ENCODE measurements at places on chromosomes 5 and 9. TPM values are rescaled to one million over a fixed set of nuclear protein-coding genes. Genes with fewer than 3 reads are reported as not detected.

DNA sequence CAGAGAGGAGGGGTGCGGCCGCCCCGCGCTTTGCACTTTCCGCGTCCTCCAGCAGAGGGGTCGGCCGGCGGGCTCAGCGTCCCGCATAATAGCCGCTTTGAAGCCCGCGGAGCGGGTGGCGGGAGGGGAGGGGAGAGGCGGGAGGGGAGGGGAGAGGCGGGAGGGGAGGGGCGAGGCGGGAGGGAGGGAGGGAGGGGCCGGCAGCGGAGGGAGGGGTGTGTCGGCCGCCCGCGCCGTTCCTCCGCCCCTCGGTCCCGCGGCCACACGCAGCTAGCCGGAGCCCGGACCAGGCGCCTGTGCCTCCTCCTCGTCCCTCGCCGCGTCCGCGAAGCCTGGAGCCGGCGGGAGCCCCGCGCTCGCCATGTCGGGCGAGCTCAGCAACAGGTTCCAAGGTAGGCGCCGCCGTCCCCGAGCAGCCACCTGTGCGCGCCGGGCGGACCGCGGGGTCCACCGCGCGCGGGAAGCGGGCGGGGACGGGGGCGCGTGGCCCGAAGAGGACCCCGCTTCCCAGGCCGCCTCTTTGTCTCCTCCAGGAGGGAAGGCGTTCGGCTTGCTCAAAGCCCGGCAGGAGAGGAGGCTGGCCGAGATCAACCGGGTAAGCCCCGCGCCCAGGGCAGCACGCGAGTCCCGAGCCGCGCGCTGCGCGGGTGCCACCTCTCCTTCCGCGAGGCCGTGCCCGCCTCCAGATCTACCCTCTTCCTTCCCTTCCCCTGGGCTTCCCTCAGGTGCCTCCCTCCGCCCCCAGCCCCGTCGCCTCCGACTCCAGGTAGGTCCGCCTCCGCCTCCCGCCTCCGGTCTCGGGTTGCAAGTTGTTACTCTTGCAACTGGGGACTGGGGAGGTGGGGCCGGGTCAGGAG lies at the start of gene AIF1L:
TSS of gene AIF1L (plus strand) at position 263 of the 857 bp plus-strand sequence. CDS start at position 362, 99 bp downstream.
- peak; percentile 45 for DNase-seq

DNA sequence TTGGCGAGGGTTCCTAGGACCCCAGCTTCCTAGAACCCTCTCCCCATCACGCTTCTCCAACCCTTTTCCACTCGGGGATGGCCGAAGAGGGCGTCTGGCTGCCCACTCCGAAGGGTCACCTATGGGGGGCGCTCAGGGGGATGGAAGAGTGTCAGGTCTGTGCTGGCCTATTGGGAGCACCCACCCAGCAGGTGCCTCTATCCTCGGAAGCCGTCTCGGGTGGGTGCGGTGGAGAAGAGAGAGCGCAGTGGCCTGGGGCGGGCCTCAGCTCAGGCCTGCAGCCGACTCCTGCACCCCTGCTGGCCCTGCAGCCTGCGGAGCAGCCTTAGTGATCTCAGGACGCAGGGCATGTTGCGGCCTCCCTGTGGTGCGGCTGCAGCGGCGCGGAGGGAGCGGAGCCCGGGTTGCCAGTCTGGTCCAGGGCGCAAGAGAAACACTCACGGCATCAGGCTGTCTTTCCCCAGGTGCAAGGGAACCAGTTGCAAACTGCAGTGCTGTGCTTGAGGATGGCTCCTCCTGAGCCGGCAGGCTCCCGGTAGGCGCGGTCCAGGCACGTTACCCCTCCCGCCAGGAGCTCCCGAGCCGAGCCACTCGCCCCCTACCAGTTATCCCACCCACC lies 1.5 kb upstream of the IRX2 start:
- DNase-seq: no peak

CDH10 gene
- not detected for total RNA-seq

SPINK6 gene
- not detected for total RNA-seq

GRCh38 chr9:137286975-137287383 lies 9.5 kb downstream of the TOR4A start:
- peak; percentile 54 for DNase-seq

- DNase-seq: no peak
Observed at GRCh38 chr9:1042466-1042865, 7.7 kb upstream of the DMRT2 start.

PDCD1LG2 gene
- 0.55 TPM for total RNA-seq

GRCh38 chr5:35239911-35240610 lies 9.8 kb upstream of the PRLR start:
- DNase-seq: no peak

DNA sequence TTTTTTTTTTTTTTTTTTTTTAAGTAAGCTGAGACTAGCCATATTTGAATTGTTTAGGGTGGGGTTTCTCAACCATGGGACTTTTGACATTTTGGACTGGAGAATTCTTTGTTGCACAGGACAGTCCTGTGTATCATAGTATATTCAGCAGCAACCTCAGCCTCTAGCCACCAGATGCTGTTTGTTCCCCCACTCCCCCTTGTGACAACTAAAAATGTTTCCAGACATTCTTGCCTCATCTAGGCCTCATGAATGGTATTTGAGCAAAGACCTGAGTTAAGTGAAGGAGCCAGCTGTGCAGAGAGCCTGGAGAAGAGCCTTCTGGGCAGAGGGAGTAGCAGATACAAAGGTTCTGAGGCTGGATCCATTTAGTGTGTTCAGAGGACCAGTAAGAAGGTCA lies 155.9 kb downstream of the SGCD start:
- DNase-seq: no peak

TLR4 gene
- total RNA-seq: 0.16 TPM

DNA sequence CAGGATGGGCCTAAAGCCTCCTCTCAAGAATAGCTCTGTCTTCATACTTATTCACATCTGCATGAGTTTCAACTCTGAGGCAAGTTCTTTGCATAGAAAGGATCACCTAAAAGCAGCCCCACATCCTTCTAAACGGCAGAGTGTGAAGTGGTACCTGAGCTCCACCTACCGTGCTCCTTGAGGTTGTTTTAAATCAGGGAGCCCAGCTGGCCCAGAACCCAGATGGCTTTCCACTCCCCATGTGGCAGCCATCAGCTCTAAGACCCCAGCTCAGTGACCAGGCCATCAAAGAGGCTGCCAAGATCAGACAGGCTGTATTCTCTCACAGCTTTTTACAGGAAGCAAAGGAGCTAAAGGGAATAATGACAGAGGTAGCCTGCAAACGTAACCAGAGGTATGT lies 299.3 kb downstream of the RASEF start:
- no peak for DNase-seq

GNPDA1 gene
- 34.9 TPM for total RNA-seq

GFPT2 gene
- not detected for total RNA-seq

DNA sequence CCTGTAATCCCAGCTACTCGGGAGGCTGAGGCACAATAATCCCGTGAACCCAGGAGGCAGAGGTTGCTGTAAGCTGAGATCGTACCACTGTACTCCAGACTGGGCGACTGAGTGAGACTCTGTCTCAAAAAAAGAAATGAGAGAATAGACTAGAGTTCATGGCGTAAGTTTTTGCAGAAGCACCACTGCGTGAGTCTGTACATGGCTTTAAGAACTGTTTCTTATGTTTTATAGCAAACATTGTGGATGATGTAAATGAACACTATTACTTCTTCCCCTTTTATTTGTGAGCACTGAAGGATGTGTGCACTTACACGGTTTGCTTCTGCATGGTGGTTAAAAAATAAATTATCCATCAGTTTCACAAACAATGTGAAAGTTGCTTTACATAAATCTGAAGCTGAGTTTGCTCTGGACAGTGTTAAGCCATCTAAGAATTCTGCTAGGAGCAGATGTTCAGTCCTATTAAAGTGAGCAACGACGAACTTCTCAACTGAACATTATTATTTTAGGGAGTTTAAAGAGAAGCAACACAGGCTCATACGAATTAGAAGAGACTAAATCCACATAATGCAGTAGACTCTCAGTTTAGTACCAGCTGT lies 52.5 kb downstream of the ZFAND5 start:
- DNase-seq: no peak

ALAD gene
- total RNA-seq: 26.0 TPM

GRCh38 chr5:179274321-179275315 lies 70.6 kb downstream of the ADAMTS2 start:
- no peak for DNase-seq

OR1J2 gene
- not detected for total RNA-seq

- no peak for DNase-seq
Observed at GRCh38 chr5:14744296-14745187, 80.0 kb downstream of the OTULIN start.

ZDHHC11B gene
- total RNA-seq: not detected

C5orf52 gene
- total RNA-seq: not detected

- DNase-seq: no peak
Observed at GRCh38 chr5:74895906-74896305, 29.7 kb upstream of the FAM169A start.

CDH9 gene
- total RNA-seq: not detected

DNA sequence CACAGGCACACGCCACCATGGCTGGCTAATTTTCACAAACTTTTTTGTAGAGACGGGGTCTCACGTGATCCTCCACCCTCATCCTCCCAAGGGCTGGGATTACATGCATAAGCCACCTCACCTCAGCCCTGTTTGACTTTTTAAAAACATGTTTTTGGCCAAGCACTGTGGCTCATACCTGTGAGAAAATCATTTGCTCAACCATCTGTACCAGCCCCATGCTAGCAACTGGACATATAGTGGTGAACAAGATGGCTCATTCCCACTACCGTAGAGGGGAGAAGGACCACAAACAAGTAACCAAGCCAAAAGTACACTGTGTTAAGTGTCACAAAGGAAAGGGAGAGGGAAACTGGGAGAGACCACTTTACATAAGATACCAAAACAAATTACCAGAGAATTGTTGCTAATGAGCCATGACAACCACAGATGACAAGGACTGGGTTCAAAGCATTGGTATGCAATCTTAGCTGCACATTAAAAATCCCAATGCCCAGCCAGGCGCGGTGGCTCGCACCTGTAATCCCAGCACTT lies 19.2 kb downstream of the PPP2CA start:
- no peak for DNase-seq
